ENCODE measurements at places on chromosomes 3 and 15.

GRCh38 chr3:138366006-138366759, 17.8 kb downstream of the MRAS start:
- DNase-seq = no peak

DNA sequence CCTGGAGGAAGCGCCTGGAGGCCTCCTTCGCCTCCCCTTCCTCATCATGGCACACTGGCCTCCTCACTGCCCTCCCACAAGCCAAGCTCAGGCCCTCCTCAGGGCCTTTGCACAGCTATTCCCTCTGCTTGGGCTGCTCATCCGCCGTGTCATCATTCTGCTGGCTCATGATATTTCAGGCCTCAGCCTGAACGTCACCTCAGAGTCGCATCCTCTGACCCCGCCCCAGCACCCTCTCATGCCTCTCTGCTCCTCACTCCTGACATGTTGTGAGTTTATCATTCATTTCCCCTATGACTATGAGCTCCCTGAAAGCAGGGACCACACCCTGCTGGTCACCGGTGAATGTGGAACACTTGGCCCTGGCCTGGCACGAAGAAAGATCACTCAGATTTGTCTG, 20.7 kb upstream of the POC1A start:
- no peak for DNase-seq

- no peak for DNase-seq
Measured at GRCh38 chr15:78629716-78630065, 8.9 kb upstream of the CHRNA3 start.

DNA sequence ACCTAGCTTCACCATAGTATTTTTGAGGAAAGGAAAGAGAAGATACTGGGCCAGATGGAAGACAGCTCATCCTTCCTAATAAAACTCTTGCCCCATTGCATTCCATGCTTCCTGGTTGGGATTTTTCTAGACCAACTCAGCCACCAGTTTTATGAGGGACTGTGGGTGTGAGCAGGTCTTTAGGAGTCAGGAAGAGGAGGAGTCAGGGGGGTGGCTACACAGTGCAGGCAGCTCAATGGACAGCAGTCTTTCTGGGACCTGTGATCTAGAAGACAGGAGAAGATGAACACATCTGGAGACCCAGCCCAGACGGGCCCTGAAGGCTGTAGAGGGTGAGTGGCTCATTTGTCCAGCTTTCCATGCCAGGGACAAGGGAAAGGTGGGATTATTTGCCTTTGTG, at the start of gene NOX5:
NOX5 (plus strand) TSS at position 242 of the 400 bp plus-strand sequence; CDS start at position 283, 41 bp downstream.
- no peak for DNase-seq

GRCh38 chr3:42654331-42655201, 1.1 kb downstream of the ZBTB47 start:
- DNase-seq = peak; percentile 80

GRCh38 chr3:36525115-36525801, 145.0 kb downstream of the STAC start:
- no peak for DNase-seq
